Forelimb muscle (tissue), 1 donor: ENCODE measurements at places on chromosomes 6 and 20.

DNA sequence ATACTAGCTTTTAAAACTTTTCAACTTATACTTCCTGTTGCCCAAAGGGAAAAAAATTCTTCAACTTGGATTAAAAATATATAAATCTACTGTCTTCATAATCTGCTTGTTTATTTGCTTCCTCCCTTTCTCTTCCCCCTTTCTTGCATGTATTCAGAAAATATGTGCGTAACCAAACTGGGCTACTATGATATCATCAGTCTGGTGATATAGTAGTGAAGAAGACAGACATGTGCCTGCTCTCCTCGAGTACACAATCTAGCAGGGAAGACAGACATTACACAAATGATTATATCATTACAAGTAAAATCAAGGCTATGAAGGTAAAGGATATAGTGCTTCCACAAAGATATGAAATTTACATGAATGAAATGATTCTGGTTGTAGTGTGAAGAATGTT, 31.0 kb downstream of the IBTK start:
- no peak for DNase-seq

DNA sequence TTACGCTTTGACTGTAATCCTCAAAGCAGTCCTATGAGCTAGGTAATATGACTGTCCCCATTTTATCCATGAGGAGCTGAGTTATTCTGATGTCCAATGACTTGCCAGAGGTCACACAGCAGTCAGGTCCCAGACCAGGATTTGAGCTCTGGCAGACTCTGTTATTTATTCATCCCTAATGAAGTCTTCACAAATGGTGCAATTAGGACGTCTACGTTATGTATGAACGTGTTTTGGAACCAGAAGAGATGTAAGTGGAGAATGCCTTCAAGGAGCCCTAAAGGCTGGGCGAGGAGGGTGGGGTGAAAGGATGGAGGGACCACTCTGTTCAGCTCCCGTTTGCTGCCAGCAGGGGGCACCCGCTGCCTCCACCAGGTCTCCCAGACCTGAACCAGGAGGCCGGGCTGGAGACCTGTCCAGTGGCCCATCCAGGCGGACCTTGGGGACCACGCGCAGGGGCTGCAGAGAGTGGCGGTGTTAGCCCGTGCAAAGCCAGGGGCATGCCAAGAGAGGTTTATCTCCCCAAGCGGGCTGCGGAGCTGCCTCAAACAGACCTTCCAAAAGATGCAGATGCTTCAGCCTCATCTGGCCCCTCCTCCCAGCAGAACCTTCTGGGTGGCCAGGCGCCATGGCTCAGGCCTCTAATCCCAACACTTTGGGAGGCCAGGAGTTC, 15.2 kb upstream of the ZNF335 start:
- no peak for DNase-seq

GRCh38 chr6:28646650-28647049, 121.0 kb downstream of the GPX5 start:
- no peak for DNase-seq

DNA sequence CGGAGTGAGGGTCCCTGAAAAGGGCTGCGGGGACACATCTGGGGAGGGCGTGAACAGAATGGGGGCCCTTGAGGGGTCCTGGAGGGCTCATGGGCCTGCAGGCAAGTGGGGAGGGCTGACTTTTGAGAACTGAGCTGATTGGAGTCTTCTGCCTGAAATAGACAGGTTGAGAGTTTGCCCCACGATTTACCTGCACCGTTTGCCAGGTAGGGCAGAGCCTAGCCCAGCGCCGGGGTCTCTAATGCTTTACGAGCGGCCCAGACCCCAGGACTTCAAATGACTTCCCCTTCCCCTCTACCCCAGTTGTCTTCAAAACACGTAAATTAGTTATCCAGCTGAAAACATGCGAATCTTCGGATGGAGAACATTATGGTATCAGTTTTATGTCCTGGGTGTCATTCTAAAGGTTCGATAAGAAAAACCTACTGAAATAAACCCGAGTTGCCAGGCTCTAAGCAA, 1.3 kb downstream of the PLCB1 start:
- DNase-seq, result no peak

GRCh38 chr20:61980647-61981583, 84.8 kb downstream of the TAF4 start:
- no peak for DNase-seq

DNA sequence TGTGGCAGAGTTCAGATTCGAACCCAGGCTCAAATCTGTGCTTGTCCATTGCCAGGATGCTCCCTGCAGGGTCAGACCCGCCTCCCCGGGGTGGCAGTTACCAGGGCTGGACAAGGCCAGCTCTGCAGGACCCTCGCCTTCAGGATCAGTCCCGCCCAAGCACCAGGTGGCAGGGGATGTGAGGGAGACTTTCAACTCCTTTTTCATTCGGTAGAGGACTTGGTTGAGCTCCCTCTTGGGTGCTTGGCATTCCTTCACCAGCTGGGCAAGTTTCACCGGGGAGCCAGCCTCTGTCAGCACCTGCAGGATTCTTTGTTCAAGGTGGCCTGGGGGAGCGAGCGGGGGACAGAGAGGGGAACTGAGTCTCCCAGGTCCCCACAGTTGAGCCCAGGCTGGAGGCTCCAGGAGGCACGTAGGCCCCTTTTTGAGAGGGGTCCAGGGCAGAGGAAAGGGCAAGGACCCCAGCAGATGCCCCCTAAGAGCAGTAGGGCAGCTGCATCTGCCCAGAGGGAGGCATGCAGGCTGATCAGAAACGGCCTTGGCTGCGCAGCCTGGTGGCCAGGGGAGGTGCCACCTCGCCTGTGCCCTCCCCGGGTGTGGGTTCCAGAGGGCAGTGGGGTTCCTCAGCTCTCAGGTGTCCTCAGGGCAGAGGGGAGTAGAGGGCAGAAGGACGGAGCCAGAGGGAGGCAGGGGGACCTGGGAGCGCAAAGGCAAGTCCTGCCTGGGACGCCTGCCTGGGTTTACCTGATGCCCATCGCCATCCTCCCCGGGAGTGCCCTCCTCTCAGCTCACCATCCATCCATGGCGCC, 3.9 kb downstream of the ZBP1 start:
- DNase-seq, result no peak

DNA sequence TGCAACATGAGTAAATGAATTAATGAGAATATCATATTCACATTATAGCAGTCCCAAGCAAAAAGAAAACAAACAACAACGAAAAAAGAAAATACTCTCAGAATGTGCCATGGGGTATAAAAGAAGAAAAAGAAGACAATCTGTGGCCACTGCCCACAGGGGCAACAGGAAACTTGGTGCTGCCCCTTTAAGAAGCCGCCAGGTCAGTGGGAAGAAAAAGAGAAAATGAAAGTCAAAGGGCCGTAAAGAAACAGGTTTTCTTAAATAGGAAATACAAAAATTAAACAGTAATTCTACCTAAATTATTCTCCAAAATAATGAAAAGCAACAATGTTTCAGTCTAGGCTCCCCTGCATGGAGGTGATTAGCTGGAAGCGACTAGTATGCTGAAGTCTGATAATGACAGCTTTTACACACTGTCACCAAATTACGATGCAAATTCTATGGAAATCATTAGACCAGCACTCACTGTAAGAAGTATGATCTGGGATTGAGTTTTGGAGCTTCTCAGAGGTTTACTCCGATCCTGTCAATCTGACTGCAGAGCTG, 23.6 kb downstream of the GMDS start:
- DNase-seq, result no peak

- no peak for DNase-seq
These were observed 148.7 kb upstream of the PHACTR3 start for GRCh38 chr20:59455402-59456341.

DNA sequence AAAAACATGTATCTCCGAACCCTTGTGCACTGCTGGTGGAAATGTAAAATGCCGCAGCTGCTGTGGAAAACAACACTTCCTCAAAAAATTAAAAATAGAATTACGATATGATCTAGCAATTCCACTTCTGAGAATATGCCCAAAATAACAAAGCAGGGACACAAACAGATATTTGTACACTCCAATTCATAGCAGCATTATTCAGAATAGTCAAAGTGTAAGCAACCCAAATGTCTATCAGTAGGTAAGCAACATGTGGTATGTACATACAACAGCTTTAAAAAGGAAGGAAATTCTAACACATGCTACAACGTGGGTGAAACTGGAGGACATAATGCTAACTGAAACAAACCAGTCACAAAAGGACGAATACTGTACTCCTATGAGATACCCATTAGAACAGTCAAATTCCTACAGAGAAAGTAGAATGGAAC, 5.7 kb upstream of the RAB5IF start:
- DNase-seq, result no peak

GRCh38 chr6:20746805-20747558, 212.7 kb downstream of the CDKAL1 start:
- DNase-seq, result no peak

GRCh38 chr6:45105170-45105820, 222.8 kb upstream of the RUNX2 start:
- DNase-seq, result no peak

DNA sequence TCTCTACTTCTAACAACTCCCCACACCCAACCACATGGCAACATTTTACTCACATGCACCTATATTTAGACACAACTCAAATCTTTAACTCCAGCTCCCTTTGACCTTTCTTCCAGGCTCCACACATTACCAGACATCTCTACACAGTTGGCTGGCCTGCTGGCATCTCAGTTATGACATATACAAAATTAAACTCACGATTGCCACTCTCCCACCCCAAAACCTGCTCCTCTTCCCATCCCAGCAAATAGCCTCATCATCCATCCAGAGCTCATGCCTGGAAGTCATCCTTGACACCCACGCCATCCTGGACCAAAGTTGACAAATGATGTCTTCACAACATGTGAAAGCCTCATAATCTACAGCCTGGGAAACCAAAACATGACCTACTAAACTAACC, 176.6 kb downstream of the PKHD1 start:
- no peak for DNase-seq

DNA sequence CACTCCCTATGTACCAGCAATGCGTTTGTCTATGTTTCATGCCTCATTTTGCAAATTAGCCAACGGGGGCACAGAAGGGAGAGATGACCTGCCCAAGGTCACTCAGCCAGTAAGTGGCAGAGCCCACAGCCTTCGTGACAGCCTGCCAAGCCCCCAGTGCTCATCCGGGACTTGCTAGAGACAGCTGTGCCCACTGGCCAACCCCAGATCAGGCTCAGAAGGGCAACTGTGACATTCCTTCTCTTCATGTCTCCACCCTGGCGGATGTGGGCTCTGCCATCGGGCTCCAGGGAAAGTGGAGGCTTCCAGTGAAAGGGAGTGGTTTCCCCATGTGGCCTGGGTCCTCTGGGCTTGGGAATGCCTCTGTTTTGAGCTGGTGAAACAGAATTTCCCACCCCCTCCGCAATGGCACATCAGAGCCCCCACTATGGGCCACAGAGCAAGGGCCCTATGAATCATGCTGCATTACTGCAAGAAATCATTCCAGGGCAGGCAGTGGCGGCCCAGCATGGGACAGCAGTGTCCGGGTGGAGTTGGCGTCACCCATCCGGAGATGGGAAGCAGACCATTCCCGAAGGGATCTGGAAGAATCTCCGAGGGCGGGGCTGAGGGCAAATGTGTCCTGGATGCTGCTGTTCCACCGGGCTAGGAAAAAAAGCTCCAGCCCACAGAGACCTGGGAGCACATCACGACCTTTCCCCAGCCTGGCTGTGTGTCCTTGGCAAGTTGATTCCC, 9.1 kb downstream of the RSPO4 start:
- no peak for DNase-seq

DNA sequence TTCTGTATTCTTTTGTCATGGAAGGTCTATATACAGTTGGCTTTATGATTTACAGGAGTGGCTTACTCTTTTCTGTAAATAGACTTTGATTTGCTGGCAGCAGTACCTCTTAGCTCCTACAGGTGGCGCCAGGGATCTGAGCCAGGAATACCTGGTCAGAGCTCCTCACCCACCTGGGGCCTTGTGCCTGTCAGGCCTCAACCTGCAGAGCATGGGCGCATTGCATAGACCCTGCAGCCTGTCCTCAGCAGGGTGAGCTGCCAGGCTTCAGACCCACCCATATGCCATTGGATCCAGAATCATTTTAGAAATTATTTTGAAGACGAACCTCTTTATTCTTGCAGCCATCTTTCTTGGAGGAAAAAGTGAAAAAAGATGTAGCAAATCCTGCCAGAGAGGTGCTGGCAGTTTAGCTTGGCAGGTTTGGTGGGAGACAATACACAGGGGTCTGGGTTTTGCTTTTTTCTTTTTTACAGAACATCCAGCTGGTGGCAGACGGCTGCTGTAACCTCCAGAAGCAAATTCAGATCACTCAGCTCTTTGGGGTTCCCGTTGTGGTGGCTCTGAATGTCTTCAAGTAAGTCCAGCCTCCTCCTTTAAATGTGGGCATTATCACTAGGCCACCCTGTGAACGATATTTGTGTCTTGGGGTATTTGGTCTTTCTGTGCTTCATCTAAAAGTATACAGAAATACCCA, 149.1 kb downstream of the MTHFD1L start:
- no peak for DNase-seq

- no peak for DNase-seq
These were observed 116.3 kb upstream of the EMILIN3 start for GRCh38 chr20:41482647-41483552.

DNA sequence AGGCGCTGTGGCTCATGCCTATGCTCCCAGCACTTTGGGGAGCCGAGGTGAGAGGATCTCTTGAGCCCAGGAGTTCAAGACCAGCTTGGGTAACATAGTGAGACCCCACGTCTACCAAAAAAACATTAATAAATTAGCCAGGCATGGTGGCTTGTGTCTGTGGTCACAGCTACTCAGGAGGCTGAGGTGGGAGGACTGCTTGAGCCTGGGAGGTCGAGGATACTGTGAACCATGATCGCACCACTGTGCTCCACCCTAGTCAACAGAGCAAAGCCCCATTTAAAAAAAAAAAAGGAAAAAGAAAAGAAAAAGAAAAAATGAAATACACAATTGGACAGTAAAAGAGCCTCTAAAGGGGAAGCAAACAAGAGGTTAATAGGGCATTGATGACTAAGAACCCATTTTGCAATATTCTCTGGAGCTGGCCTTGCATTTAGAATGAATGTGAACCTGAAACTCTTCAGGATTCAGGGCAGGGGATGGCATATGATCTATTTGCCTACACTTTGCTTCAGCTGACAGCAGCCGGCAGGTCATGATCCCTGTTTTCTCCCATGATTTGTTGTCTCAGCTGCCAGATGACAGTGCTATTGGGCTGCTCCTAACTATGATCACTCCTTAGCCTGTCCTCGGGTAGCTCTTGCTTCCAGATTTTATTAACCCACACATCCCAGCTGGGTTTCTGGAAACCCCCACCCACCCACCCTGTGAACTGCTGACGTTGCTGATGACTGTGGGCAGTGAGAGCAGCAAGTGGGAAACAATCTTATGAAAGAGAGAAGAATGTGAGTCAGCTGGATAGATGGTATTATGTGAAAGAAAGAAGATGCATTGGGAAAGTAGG, 83.8 kb upstream of the ELOVL5 start:
- no peak for DNase-seq

DNA sequence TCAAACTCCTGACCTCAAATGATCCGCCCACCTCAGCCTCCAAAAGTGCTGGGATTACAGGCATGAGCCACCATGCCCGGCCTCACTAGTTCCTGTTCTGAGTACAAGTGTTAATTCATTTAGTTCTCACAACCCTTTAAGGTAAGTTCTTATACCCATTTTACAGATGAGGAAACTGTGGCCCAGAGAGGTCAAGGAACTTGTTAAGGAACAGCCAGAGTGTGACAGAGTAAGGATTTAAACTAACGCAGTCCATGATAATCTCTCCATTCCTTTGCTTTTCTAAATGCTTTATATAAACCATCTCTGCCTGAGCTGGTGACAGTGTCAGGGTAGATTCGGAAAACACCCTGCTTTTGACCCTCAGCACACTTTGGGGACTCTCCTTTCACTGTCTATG, 13.3 kb downstream of the FITM2 start:
- no peak for DNase-seq

GRCh38 chr6:11760015-11760473, 18.6 kb downstream of the ADTRP start:
- DNase-seq, result no peak

GRCh38 chr6:145562771-145563615, 172.3 kb downstream of the EPM2A start:
- no peak for DNase-seq
